Nephron progenitor cell (in vitro differentiated cells): ENCODE measurements at places on chromosomes 6 and 20.

DNA sequence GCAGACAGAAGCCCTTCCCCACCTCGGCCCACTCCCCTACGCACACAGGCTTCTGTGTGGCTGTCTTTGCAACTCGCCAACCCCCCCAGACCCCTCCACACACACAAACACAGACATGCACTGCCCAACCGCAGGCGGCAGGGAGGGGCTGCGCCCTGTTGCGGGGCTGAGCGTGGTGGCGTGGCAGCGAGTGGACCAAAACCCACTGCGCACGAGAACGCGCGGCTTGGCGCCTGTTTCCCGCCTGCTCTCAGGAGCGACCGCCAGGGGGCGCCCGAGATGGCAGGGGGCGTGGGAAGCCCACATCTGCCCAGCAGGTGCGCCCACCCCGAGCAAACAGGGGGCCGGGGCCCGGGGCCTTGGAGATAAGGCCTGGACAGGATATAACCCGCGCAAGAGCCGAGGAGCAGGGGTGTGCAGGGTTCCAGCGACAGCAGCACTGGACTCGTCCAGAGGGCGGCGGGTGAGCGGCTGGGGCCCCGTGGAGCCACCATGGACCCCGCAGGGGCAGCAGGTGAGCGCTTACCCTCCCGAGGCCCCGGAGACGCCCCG is at the start of gene RBPJL:
Gene RBPJL (plus strand): TSS at position 410 of the 552 bp plus-strand sequence. CDS start 83 bp downstream, at position 493.
- peak; percentile 64 for DNase-seq

- DNase-seq: no peak
These were observed 57.8 kb downstream of the CARMIL1 start for GRCh38 chr6:25336996-25337395.

GRCh38 chr6:55670850-55671413 is 91.9 kb upstream of the HMGCLL1 start:
- DNase-seq: no peak

DNA sequence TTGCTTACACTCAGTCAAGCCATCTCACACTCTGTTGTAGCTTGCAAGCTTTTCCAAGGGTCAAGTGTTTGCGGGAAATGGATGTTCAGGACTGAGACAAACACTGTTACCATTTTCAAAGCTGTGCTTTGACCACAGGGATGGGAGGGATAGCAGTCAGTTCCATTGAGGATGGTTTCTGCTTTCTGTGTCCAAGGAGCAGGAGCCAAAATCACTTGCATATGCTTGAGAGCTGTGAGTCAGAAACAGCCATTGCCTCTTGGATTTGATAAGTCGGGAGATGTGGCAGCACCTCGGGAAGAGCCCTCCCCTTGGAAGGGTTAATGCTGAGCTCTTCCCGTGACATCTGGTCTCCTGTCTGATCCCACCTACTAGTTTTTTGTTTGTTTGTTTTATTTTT is 85.2 kb downstream of the TCP11 start:
- no peak for DNase-seq

DNA sequence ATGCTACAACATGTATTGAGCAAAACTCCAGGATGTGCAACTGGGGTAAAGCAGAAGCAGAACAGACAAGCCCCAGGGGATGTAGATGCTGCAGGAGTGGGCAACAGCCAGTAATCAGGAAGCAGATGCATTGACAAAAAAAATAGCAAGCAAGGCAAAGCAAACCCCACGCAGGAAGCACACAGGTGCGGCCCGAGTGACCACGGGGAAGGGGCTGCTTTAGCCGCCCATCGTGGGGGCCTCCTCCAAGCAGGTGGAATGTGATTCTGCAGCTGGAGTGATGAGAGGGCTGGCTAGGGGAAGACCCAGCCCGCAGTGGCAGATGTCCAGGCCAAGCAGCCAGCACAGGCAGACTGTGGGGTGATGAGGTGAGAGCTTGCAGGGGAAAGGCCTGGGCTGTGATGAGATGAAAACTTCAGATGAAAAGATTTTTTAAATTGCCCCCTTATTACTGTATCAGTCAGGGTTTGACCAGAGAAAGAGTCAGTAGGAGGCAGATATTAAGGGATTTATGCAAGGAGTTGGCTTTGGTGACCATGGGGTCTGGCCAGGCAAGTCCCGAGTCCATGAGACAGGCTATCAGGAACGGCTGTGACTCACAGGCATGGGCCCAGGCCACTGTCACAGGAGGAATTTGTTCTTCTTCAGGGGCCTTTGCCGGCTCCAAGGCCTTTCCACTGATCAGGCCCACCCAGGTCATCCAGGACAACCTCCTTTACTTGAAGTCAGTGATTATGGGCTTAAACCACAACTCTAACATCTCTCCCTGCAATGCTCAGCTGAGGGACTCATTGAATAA is 207.6 kb downstream of the ANKRD60 start:
- DNase-seq: no peak

DNA sequence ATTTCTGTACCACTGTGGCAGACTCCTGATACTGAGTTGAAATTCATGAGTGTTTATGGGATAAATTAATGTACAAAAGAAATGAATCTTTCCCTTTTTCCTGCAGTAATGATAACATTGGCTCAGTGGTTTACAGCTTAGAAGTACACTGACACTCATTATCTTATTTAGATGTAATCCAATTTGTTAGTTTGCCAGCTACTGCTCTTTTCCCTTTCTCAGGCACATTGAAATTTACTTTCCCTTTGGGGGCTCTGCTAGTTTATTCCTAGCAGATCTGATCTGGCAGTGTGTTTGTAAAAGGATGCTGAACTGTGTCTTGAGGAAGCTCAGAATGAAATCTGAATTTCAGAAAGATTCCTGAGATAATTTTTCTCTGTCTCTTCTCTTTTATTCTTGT is 3.0 kb downstream of the CEP250 start:
- DNase-seq: no peak

- no peak for DNase-seq
These were observed 177.8 kb downstream of the LY86 start for GRCh38 chr6:6766230-6766905.

- no peak for DNase-seq
These were observed 45.8 kb downstream of the GINS1 start for GRCh38 chr20:25453035-25453810.

GRCh38 chr20:44206132-44206531 is 4.4 kb downstream of the OSER1 start:
- DNase-seq: no peak

DNA sequence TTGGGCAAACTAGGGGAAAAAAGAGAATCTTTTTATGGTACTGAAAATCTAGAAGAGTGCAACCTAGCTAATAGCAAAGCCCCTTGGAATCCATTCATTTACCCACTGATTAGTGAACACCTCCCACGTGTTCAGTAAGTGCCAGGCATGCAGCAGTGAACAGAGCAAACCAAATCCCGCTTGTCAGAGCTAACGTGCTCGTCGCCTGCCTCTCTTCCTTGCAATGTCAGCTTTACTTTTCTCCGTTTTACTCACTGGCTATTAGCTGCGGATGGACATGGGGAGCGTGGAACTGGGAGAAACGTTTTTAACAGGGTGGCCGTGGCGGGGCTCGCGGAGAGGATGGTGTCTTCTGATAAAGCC is 120.4 kb downstream of the SYNDIG1 start:
- DNase-seq: no peak

GRCh38 chr20:41057999-41058673 is 29.5 kb downstream of the TOP1 start:
- DNase-seq: no peak

DNA sequence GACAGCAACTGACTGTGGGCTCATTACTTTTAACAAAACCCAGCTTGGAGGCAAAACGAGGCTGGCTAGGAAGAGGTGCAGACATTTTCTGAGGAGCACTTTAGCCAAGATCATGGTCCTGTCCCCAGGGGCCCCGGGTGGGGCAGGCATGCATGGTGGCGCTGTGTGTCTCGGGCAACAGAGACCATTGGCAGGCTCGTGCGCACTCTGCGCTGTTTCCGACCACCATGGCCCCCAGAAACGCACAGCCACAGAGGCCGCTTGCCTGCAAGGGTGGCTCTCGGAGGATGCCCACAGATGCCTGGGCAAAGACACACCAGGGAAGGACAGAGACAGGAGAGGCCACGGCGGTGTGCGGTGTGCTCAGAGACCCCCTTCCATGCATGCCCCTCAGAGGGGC is 6.7 kb downstream of the BHLHE23 start:
- no peak for DNase-seq

- DNase-seq: no peak
These were observed 18.0 kb downstream of the SCAF8 start for GRCh38 chr6:154751011-154751800.

GRCh38 chr6:35711731-35712130 is 23.0 kb upstream of the FKBP5 start:
- no peak for DNase-seq

GRCh38 chr6:33719326-33719987 is 8.0 kb upstream of the UQCC2 start:
- no peak for DNase-seq

DNA sequence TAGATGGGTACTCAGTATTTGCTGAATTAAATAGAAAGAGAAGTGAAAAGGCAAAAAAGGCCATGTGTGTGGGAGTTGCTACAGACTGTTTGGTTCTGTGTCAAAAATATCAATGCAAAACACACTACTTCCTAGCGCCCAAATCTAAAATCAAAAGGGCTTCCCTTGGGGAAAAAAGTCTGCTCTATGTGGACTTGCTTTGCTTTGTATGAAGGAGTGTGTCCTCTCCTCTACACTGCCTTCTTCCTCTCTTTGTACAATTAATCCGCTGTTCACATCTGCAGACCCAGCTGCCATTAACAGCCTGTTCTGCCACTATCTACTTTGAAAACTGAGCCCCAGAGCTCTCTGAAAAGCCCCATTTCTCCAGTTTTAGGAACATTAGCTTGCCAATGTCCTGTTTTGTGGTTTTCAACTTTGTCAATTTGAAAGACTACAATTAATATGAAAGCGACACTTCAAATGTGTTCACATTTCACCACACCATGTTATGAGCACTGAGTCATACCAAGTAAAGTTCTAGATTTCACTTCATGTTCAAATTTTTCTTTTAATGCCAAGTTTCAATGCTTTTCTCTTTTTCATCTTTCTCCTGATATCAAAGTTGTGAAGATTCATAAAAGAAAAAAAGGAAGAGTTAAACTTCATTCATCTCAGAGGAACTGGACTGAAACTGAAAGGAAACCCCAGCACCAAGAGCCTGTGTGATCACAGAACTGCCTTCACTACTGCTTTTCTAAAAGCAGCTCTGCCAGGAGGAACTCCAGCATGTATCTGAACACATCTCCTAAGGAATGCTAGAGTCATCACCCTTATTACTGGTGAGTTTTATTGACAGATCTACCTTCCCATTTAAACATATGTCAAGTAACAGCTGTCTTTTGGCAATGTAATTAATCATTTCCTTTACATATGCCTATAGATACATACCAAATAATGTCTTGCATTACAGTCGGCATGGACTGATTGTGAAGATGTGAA is 102.6 kb downstream of the KIF13A start:
- no peak for DNase-seq

DNA sequence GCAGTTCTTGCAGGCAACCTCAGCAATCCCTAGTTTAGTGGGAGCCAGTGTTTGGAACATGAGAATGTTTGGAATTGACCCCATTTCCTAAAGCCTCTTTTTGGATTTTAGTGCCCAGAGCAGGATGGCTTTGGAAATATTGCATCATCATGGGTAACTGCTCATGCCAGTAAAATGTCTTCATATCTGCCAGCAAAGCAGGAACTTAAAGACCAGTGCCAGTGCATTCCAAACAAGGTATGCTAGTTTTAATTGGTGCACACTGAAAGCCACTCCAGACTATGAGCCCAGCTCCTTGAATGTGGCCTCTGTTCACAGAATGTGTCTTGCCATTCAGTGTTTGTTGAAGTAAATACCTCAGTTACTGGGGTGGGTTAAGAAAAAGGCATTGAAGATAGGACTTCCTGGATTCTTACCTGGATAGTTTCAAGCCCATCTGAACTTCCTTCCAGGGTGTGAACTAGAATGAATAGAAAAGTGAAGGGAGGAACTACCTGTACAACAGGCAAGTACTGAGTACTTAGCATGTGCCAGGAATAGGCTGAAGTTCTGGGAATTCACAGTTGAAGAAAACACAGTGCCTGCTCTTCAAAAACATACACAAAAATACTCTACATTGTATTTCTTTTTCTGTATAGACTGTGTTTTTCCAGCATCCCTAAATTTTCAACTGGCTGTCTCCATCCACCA is 70.5 kb downstream of the COL19A1 start:
- no peak for DNase-seq

DNA sequence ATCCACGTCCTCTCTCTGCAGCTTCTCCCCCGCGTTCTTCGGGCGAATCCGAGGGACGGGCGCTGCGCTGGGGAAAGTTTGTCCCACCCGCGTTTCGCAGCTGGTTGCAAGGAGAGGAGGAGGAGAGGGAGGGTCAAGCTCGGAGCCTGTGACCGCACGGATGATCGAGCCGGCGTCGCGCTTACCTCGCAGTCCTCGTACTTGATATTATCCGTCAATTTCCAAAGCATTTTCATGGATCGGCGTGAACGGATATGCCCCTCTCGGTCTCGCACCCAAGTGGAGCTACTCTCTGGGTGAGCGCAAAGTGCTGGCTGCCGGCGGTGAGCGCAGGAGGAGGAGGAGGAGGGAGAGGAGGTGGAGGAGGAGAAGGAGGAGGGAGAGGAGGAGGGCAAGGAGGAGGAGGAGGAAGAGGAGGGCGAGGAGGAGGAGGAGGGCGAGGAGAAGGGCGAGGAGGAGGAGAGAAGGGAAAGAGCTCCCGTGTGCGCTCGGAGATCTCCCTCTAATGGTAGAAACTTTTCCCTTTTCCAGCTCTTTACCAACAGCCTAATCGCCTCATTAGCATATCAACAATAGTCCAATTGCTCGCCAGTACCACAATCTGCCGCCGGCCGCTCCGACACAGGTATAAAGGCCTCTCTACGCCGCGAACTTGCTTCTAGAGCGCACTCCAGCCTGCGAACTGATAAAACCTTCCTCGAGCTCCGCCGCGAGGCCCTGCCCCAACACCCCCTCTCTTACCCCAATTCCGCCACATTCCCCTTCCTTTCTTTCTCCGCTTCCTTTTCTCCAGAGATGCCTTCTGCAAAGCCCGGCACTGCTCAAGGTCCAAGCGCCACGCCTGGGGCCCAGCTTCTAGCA is at the start of gene TFAP2A:
Gene TFAP2A (minus strand): TSS at position 319 of the 861 bp plus-strand sequence. CDS start 83 bp downstream, at position 236.
- peak; percentile 28 for DNase-seq

GRCh38 chr6:152093711-152094110 is 286.2 kb downstream of the ESR1 start:
- DNase-seq: no peak
